ENCODE measurements at places on chromosomes 3 and 15.

DNA sequence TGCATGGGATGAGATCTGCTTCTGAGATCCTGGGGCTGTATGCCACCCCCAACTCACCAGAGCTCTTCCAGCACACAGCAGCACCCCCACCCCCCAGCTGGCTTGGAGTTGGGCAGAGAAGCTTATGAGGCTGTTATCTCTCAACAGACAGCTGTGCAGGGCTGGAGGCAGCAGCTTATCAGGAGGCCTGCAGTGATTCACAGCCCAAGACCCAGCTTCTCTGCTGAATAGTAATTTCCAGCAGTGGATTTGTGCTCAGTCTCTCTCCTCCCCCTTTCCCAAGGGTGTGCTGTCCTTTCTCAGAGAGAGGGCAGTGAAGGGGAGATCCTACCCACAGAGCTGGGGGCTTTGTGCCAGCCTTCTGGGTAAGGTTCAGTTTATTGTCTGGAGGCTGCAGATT, 2.1 kb downstream of the RPP25 start:
- no peak for DNase-seq

DNA sequence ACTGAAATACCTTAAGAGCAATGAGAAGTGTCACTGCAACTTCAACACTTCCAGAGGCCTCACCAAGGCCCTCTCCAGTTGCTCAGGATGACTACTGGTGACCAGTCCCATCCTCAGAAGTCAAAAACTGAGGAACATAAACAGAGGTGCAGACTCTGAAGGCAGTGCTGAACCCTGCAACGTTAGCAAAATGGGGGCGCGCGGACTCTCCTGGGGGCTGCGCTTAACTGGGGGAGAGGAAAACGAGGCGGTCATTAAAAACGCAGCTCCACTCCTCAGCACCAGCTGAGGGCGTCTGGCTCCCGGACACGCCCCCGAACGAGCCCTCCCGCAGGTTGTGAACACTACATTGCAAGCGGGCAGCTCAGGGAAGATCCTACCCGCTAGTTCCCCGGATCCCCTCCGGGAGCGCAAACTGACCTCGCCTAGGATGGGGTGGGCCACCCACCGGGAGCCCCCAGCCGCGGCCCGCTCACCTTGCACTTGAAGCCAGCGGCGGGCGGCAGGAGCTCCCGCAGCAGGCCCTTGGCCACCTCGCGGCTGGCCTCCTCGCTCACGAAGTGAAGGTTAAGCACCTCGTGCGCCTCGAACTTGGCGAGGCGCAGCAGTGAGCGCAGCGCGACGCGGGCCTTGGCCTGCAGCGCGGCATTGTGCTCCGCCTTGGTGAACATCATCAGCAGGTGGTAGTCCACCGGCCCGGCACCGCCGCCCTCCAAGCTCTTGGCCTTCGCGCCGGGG, 711 bp downstream of the XXYLT1 start:
- no peak for DNase-seq

DNA sequence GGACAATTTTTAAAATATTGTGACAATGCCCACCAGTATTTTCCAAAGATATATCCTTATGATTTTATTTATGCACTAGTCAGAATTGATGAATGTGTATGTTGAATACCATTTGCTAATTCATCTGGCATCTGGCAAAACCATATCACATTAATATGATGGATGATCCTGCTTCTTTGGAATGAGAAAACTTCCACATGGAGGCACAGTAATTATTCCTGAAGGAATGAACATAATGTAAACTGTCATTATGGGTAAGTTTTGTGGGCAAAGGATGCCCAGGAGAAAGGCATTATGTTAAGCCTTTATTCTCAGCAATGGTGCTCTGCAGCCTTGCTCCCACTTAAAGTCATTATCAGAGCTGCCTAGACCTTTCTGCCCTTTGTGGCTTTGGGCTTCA, 113.0 kb upstream of the MME start:
- DNase-seq: no peak

DNA sequence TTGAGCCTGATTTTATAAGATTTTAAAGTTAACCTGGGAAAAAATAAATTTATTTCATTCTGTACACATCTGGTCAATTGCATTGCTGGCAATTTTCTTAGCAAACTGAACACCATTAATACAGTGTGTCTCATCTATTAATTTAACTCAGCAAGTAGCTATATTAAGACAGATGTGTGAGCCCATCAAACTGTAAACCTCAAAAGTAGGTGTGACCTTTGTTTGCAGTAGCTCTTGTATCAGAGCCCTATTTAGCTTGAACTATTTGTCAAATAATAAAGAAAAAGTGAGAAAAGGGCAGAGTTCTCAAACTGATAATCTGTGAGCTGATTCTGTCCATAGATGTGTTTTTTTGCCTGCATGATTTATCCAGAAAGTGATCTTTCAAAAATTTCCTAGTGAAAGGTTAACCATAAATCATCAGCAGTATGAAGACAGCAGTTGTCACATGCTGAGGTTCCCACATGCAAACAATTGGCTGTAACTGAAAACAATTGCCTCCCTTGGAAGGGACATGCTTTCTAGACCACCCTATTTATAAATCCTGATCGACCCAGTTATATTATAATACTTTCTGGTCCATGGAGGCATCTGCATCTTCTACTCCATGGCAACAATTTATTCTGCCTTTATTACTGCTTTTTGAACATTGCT, 646.5 kb downstream of the NSUN3 start:
- no peak for DNase-seq

DNA sequence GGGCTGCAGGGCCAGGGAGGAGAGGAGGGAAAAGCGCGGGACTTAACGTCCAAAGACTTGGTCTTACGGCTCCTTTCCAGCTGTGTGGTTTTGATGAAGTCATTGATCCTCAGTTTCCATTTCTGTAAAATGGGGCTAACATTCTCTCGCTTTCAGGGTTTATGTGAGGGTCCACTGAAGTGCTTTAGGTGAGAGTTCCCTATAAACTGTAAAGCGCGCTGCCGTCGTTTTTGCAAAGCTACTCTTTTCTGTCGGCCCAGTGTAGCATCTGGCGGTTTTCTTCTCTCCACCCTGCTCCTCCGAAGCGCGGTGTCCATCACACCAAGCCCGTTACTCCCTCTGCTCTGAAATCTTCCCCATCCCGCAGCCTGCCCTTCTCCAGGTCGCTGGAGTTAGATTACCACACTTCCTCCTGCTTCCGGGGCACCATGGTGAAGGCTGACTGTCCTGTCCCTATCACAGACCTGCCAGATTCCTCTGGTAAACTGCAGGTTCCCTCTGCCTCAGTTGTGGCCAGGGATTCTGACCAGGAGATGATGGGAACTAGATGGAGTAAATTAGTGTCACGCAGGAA, 702 bp upstream of the DNAJC17 start:
- no peak for DNase-seq

DNA sequence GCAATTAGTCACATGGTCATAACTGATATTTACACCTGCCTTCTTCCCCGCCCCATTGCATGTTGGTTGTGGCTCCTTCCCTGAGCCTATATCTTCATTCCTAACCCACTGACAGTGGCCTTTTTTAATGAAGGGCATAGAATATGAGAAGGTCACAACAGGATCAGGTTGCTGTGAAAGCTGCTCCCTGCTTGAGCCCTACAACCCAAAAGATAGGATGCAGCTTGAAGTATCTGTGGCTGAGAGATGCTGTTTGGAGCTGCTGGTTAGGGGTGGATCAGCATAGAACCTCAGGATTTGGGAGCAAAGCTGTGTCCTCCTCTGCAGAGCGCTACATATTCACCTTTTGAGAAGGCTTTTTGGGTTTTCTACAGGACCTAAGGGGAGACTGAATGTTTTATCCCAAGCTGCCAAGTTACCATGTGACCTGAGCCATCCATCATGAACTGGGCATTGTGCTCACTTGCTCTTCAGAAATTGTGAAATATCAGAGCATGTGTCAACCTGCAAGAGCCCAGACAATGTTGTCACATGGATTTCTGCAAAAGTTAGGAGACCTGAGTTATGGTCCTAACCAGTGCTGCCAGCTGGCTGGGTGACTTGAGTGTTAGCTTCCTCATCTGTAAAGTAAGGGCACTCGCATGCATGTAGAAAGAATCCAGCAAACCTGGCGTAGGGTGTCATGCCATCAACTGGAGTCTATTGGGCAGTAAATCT, 49.8 kb upstream of the ARL8B start:
- DNase-seq: no peak

GRCh38 chr3:114214542-114215341, 22.6 kb downstream of the ZNF80 start:
- DNase-seq: no peak

DNA sequence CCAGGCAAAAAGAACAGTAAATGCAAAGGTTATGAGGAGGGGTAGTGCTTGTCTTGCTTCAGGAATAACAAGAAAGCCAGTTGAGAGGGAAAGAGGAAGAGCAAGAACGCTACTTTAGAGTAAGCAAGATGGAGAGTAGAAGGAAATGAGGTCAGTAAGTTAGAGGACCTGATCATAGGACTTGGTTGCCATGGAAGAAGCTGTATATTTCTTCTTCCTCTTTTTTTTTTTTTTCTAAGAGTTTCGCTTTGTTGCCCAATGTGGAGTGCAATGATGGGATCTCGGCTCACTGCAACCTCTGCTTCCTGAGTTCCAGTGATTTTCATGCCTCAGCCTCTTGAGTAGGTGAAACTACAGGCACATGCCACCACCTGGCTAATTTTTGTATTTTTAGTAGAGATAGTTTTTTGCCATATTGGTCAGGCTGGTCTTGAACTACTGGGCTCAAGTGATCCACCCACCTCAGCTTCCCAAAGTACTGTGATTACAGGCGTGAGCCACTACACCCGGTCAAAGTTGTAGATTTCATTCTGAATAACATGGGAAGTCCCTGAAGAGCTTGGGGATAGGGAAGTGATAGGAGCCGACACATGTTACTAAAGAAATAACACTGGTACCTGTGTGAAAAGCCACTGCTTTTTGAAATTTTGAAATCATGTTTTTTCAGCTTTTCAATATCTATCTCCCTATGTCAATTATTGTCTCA, 527.9 kb upstream of the NAALADL2 start:
- no peak for DNase-seq

DNA sequence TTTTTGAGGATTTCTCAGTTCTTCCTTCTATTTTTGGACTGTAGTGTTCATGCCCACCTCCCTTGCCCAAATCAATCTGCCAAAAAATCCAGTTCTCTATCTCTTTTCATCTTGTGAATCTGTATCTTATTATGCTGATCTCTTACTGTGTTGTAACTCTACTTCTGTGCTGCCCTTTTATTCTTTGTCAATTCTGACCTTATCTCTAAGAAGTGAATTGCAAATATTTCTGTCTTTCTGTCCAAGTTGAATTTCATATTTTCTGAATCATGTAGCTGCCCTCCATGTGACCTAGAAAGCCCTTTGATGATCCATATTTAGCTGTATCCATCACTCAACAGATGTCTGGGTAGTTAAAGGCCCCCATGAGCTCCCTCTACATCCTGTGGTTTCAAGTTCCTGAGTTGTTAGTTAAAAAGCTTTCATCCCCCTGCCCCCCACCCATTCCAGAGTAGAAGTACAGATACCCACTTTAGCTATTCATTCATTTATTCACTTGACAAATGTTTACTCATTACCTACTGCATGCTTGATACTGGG, 33.6 kb upstream of the ETV5 start:
- DNase-seq: no peak

GRCh38 chr3:44762170-44762677, 630 bp downstream of the KIF15 start:
- DNase-seq: no peak

DNA sequence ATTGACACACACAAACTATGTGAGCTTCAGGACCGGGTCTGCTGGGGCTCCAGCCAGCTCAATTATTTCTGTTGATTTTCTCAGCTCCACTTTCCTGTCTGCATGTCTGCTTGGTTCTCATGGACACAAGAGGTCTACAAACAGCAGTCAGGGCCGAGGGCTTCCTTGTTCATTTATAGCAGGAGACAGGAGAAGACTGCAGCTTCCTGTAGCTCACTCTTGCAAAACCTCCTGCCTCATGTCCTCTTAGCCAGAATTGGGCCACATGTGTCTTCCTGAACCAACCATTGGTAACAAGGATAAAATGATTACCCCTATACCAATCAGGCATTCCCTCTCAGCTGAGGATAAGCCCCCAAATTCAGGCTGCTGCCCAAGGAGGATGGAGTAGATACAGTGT, 182.8 kb downstream of the TLE3 start:
- no peak for DNase-seq

DNA sequence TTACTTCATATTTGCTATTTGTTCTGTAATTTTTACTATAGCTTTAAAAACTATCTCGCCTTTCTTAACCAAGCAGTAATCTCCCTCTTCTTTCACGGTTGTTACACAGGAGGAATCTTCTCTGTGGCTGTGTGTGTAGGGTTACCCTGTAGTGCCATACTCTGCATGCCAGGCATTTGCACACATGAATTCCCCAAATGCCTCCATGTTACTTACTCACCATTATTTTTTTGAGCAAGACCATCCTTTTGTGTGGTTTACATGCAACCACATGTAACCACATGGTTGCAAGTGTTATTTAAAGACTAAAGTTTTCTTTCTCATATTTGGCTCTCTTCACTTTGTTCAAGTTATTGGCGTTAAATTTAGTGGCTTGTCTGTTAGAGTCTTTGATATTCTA, 45.5 kb downstream of the HPS3 start:
- DNase-seq: peak; percentile 62

DNA sequence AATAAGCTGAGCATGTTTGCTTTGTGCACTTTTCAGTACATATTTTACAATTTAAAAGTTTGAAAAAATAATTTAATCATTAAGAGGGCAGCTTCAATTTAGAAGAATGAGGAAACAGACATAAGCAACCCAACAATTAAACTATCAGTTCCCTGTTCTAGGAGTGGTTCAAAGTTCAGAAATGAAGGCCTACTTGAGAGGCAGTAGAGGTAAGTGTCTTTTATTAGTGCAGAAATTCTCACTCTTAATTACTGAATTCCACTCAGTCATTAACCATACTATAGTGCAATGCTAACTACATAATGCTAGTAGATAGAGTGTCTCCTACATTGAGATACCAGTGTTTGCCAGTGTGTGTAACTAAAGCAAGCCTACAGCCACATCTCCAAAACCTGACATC, 73.1 kb downstream of the TNIK start:
- no peak for DNase-seq

- no peak for DNase-seq
Measured at GRCh38 chr3:119239206-119239820, 1.4 kb downstream of the B4GALT4 start.

DNA sequence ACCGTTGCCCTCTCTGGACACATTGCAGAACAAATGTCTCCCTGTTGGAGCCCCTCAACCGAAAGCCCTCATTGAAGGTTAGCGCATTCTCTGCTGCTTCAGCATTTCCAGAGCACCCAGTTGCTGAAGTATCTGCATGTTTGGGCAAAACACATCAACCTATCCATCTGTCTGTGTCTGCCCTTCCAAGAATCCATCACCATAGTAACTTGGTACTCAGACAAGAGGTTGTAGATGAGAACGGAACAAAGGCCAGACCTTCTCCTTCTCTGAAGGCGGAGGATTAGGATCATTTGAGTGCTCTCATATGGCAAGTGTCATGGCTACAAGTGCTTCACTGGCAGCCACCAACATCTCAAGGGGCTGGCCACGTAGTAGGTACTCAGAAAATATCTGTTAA, 23.1 kb upstream of the RHO start:
- DNase-seq: no peak
